ENCODE measurements at places on chromosomes 3 and 15.
A peak's percentile ranks its signal among the peaks of the same experiment; 100 is the strongest.

DNA sequence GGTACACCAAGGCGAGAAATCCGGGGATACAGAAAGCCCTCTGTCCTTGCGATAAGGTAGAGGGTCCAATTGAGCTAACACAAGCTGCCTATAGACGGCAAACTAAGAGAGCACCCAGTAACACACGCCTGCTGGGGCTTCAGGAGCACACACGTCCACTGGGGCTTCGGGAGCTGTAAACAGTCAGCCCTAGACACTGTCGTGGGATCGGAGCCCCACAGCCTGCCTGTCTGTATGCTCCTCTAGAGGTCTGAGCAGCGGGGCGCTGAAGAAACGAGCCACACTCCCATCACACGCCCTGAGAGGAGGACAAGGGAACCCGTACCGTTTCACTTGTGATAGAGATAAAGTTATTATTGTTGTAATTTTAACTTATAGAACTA lies 486 bp downstream of the SAMMSON start:
- DNase-seq, result no peak

DNA sequence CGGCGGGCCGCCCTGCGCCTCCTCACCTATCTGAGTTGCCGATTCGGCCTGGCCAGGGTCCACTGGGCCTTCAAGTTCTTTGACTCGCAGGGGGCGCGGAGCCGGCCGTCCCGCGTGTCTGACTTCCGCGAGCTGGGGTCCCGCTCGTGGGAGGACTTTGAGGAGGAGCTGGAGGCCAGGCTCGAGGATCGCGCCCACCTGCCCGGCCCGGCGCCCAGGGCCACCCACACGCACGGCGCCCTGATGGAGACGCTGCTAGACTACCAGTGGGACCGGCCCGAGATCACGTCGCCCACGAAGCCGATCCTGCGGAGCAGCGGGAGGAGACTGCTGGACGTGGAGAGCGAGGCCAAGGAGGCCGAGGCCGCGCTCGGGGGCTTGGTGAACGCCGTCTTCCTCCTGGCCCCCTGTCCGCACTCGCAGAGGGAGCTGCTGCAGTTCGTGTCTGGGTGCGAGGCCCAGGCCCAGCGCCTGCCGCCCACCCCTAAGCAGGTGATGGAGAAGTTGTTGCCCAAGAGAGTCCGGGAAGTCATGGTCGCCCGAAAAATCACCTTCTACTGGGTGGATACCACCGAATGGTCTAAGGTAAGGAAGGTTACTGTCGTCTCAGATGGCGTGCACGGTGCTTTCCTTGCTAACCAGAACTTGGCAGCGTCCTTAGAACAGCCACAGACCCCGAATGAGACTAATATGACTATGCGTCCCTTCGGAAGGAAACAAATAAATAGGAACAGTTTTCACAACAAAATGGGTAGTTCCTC lies 567 bp downstream of the TICRR start:
- peak; percentile 25 for DNase-seq

GRCh38 chr3:31544634-31545033 lies 11.9 kb downstream of the STT3B start:
- no peak for DNase-seq

DNA sequence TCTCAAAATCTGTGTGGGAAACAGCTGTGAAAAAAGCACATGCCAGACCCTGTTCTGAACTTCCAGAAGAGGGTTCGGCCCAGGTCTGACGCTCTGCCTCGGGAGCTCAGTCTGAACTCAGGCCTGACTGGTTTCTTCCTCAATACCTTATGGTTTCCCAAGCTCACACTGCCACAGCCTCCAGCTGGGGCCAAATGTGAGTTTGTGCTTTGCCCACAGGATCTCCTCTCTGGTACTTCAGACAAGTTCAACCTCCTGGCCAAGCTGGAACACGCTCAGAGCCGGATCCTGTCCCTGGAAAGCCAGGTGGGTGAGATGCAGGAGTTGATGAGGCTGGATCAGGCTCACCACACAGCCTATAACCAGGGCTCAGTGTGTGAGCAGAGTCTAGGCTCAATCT lies 33.8 kb downstream of the CYP11A1 start:
- no peak for DNase-seq

DNA sequence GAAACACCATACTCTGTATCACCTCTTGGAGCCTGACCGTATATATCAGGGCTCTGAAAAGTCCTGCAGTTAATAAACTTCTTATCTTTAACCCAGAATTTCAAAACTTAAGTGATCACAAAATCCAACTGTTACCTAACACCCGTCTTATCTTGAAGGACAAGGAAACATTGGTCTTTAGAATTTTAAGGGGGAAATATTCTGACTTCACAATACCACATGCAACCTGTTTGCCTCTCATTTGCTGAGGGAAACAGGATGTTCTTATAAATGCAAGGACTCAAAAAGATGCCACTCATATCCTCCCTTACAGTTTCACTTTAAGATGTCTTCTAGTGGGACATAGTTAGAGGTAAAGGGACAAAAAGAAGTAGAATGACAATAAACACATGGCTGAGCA lies 67.9 kb downstream of the CRTC3 start:
- DNase-seq, result no peak

DNA sequence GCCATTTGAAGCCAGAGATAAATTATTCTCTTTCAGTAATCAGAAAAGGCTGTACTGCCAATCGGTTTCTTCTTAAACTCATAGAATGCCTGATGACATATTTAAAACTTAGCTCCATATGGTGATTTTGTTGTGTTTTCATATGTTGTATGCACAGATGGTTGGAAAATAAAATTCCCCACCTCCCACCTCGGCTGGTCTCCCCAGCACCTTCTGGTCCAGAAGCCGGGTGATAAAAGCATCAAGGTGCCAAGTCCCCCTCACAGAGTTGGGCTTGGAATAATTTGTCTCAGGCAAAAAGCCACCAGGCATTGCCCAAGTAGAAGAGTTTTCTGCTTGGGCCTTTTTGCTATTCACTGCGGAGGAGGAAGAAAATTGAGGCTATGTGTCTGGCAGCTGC lies 18.4 kb downstream of the LARS2 start:
- no peak for DNase-seq

GRCh38 chr15:29670998-29671981 lies 151.0 kb downstream of the TJP1 start:
- no peak for DNase-seq

GRCh38 chr3:79016587-79017376 lies 751.0 kb downstream of the ROBO1 start:
- no peak for DNase-seq

- no peak for DNase-seq
Observed at GRCh38 chr3:128285042-128285966, 132.0 kb downstream of the EEFSEC start.

- DNase-seq, result no peak
Observed at GRCh38 chr15:46502667-46503066, 867.8 kb downstream of the SQOR start.
